ENCODE measurements at places on chromosomes 2 and 18.

GRCh38 chr2:205778356-205778755, 96.1 kb downstream of the NRP2 start:
- no peak for DNase-seq

DNA sequence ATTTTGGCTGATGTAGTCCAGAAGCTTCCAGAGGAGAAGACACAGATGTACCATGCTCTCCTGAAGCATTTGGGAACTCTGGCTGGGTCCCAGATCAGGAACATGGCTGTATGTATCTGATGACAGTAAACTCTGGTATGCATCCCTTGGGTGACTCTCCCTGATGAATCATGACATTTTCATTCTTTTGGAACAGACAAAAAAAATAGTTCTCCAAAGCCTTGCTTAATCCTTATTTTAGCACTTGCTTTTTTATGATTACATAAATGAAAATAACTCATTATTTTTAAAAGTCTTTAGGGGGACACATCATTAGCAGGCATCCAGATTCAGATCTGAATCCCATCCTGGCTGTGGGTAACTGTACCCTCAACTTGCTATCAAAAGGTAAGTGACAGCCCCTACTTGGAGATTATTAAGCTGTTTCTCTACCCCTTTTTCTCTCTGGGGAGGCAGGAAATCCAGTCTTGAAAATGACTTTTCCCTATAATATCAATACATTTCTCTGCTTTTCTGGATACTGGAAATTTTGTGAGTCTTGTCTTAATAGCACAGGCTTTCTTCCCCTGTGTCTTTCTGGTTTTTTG, 23.3 kb downstream of the AOX1 start:
- no peak for DNase-seq

DNA sequence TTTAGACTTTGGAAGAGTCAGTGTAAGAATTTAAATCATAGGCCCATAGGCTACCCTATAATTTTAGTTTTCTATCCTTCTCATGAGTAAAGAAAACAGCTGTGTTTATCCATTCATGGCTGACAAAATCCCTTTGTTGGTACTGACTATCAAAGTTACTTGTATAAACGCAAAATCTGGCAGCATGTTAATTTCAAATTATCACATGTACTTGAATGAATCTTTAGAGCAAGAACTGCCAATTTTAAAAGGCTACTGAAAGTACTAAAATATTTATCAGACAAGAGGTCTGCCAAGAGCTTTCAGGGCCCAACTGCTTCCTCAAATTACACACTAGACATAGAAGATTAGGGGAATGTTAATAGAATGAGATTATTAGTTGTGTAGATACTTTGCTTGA, 66.6 kb downstream of the MYL12B start:
- no peak for DNase-seq

DNA sequence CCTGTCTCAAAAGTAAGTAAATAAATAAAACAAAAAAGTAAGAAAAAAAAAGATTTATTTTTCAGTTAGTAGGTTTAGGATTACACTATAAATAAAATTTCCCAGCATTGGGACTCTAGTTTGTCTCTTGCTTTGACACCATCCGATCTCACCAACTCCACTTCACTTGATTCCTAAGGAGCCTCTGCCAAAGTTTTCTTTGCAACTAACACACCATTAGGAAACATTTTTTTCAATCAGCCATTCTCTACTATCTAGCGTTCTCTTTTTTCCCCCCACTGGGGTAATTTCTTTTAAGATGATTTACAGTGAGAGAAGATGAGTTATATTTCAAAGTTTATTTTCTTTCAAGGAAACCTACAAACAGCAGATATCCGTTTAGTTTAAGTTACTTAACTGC, 10.6 kb upstream of the NEMP2 start:
- DNase-seq, result no peak

DNA sequence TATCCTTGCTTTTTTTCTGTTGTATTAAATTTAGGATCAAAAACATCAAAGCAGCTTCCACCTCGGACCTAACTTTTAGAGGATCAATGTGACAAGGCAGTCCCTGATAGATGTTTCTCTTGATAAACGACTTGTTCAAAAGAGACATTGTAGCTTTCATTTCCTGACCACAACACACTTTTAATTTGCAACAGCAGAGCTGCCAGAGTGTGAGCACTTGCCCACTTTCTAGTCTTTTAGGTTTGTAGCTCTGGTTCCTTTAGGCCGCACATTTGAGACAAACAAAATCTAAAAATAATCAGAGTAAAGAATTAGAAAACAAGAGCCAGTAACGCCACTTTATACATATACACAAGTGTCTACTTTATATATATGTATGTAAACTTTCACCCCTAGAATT, 3.1 kb downstream of the FIGN start:
- DNase-seq, result no peak

- no peak for DNase-seq
Observed at GRCh38 chr2:88563129-88563528, 64.1 kb downstream of the EIF2AK3 start.

GRCh38 chr18:52948868-52949444, 609.0 kb downstream of the DCC start:
- no peak for DNase-seq

DNA sequence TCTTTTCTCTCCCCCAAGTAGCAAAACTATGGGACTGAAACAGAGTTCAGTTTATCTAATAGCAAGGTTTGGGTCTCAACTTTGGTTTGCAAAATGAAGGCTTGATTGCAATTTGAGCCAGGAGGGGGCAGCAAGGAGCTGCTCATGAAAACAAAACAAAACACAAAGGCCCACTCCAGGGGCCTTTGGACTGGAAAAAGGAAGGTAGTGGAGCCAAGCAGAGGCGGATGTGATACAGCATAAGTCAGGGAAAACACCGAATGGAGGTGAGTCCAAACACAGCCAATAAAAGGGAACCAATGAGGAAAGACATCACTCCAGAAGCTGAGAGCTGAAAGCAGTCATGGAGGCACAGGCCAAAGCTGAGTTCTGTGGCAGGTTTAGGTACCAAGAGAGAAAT, 799.7 kb upstream of the ACVR2A start:
- no peak for DNase-seq

DNA sequence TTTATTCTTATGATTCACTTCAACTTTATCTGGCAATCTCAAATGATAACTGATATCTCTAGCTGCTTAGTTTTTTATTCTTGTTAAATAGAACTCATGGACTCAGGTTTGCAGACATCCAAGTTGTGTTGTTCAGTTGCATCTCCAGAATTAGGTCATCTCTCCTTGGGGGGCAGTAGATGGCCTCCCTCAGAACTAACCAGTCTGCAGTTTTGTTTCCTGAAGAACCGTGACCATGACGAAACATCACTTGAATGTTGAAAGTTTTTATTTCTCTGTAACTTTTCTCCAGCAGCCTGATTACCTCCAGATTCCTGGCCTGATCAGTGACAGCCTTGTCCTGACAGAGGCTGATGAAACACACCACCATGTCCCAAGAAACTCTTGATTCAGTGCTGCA, 321.5 kb downstream of the GALNT13 start:
- no peak for DNase-seq

- no peak for DNase-seq
Observed at GRCh38 chr2:46334389-46335271, 37.4 kb downstream of the EPAS1 start.

GRCh38 chr2:232773815-232774214, 2.5 kb downstream of the KCNJ13 start:
- no peak for DNase-seq

- no peak for DNase-seq
Observed at GRCh38 chr2:231711677-231712450, 3.5 kb downstream of the PTMA start.

DNA sequence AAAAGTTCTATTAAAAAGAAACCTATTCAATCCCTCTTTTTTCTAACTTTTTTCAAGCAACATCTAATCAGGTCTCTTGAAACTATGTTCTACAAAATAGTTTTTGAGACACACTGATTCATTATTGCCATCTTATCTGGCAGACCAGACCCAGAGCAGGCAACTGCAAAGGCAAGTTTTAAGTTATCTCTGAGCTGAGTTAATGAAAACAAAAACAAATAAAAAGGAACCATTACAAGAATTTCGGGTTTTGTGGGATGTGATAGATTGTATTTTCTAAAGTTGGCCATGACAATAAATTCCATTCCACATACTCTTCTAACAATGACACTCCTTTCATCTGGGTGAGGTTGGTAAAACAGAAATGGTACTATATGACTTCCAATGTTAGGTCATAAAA, 15.2 kb upstream of the TWSG1 start:
- DNase-seq, result no peak

Measured in NK-92 treated with Interleukin-12 subunit alpha and Interleukin-12 subunit beta, amount 100 ng/mL, for 24 hours (cell line).